ENCODE measurements at places on chromosomes 4 and X.

DNA sequence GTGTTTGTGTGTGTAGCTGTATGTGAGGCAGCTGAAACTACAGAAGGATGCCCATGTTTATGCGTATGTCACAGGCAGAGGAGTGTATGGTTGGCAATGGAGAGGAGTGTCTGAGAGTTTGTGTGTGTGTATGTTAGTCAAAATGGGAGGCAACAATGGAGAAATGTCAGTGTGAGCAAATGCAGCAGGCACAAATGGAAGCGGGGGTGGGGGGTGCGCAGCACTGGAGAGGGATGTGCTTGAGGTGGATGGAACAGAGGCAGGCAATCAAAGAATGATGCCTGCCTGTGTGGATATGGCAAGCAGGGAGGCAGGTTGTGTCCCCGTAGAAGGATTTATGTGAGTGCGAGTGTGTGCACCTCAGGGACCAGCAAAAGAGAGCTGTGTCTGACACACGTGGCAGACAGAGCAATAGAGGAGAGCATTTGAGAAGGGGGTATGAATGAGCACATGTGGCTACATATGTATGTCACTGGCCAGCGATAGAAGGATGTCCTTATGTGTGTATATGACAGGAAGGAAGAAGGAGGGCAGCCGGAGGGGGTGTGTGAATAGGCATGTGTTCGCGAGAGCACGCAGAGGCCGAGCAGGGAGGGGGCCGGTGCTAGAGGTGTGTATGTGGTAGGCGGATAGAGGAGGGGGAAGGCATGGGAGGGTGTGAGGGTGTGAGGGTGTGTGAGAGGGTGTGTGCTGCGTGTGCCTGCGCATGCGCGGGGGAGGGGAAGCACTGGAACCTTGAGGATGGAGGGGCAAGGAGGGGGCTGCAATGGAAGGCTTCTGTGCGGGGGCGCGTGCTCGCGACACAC is 1.1 kb downstream of the PJA1 start:
- peak; percentile 7 for DNase-seq

GRCh38 chr4:122537388-122538135 is 81.0 kb upstream of the IL2 start:
- DNase-seq: no peak

DNA sequence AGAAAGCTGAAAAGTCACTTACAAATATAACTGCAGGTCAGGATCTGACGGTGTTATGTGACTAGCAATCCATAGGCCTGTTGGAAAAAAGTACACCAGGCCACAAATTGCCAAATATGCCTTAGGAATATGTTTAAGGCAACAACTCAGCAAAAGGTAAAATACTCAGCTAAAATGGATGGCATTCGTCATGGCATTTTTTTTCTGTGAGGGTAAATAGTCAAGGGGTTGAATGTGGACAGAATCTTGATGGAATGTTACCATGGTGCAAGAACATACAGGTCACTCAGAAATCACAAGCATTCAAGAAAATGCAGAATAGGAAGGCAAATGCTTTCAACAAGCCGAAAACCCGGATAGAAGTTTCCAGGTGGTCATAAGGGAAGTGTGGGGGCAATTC is 121.7 kb upstream of the MBNL3 start:
- DNase-seq: no peak

DNA sequence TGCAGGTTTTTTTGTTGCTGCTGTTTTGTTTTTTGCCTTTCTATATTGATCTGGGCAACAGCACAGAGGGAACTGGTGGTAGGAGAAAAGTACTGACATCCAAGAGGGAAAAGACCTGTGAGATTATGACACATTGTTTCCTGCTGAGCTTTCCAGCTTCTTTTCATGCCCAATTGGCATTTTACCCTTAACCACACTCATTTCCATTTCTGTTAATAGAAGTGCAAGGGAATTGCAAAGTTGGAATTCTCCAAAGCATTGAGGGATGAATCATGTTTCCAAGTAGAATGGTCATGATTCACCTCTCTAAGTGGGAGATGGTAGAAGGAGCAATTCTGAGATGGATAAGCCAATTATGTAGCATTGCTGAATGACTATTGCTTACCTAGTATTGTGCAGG is 161.5 kb downstream of the PPARGC1A start:
- DNase-seq: no peak

DNA sequence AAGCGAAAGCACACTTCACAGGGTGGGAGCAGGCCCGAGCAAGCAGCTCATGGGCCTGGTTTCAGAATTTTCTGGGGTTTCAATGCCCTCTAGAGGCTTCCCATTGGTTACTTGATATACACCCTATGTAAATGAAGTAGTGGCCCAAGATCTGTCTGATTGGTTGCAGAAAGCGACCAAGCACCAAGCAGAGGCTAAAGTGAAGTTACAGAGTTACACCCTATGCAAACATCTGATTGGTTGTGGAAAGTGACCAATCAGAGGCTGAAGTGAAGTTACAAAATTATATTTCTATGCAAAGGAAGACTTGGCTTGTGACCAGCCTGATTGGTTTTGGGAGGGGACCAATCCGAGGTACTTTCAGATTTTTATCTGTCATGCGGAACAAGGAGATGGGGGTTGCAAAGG is 8.2 kb downstream of the FHIP1A start:
- no peak for DNase-seq

- DNase-seq: peak; percentile 23
These were observed 595 bp downstream of the MBNL3 start for GRCh38 chrX:132488180-132488705.

GRCh38 chr4:17957688-17958087 is 63.9 kb downstream of the LCORL start:
- DNase-seq: no peak

DNA sequence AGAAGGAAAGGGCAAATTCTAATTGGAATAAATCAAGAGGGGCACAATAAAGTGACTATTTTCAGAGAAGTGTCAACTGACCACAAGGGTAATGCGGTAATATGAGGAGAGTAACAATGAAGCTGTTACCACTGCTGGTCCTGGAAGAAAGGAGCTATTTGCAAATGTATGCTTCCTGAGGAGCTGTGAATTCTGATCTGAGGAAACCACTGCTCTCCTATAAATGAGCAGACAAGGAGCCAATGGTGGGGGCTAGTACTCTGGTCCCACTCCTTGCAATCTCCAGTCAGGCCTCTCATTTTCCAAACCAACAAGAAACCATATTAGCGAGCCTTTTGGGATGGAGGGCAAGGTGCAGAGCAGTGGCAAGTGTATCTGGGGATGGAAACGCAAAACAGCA is 770.2 kb downstream of the FSTL5 start:
- DNase-seq: no peak

DNA sequence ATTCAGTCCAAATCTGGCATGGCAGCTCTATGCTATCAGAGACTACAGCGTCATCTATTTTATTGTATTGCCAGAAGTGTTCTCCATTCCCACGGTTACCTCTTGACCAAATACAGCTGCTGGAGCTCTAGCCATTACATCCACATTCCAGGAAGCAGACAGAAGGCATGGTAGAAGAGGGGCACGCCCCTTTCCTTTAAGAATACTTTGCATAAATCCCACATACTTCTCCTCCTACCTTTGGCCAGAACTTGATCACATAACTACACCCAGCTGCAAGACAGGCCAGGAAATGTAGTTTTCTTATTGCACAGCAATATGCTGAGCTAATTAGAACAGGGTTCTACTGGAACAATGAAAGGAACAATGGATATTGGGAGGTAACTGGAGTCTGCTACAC is 14.9 kb downstream of the SLC9A7 start:
- no peak for DNase-seq

- no peak for DNase-seq
These were observed 42.5 kb downstream of the LAMP2 start for GRCh38 chrX:120426599-120426998.

GRCh38 chrX:69024161-69024736 is 141.0 kb downstream of the PJA1 start:
- DNase-seq: no peak

GRCh38 chr4:94508806-94509205 is 57.1 kb downstream of the PDLIM5 start:
- no peak for DNase-seq

- no peak for DNase-seq
These were observed 100.4 kb downstream of the QRFPR start for GRCh38 chr4:121280425-121280824.

DNA sequence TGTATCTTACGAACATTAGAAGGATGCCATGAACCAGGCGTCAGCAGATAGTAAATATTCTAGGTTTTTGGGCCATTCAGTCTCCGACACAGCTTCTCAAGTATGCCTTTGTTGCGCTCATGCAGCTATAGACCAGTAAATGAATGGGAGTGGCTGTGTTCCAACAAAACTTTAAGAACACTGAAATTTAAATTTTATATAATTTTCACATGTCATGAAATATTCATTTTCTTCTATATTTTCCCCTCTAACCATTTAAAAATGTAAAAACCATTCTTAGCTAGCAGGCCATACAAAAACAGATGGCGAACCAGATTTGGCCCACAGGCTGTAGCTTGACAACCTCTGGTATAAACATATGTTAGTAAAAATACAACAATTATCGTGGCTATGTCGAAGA is 151.8 kb upstream of the KIT start:
- no peak for DNase-seq

DNA sequence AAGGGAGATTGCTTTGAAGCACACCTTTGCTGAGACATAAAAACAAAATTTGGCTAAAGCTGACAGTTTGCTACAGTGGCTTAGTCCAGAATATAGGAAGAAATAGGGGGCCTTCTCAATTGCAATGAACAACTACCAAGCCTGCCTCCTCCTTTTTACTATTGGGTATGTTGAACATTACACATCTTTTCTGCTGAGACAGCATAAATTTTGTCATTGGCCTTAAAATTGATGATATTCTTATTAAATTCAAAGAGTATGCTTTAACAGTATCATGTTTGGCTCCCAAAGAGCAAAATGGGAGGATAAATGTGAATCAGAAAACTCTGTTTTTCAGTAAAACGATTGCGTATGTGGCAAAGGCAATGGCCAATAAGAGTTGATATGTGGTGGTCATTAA is 721.9 kb upstream of the IGFBP7 start:
- no peak for DNase-seq

DNA sequence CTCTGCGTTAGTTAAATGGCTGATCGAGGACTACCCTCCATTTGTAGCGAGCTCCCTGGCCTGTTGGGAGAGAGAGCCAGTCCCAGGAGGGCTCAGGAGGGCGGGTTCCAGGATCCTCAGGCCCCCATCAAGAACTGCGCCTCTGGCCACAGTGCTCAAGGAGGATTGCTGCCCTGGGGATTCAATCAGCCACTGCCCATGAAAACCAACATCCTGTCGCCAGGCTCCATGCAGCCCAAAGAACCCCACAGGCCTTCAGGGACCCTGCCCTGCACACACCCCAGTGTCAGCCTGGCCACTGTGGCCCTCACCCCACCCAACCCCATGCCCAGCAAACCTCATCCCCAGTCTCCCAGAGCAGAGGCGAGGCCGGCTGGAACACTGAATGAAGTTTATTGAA is 4.3 kb downstream of the PNMA6F start:
- no peak for DNase-seq

DNA sequence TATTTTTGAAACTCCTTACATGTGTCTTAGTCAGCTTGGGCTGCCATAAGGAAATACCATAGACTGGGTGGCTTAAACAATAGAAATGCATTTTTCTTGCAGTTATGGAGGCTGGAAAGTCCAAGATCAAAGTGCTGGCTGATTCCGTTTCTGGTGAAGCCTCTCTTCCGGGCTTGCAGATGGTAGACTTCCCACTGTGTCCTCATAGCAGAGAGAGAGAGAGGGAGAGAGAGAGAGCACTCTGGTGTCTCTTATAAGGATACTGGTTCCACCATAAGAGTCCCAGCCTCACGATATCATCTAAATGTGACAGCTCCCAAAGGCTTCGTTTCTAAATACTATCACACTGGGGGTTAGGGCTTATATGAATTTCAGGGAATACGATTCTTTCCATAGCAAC is 39.7 kb downstream of the ENPEP start:
- DNase-seq: peak; percentile 12

DNA sequence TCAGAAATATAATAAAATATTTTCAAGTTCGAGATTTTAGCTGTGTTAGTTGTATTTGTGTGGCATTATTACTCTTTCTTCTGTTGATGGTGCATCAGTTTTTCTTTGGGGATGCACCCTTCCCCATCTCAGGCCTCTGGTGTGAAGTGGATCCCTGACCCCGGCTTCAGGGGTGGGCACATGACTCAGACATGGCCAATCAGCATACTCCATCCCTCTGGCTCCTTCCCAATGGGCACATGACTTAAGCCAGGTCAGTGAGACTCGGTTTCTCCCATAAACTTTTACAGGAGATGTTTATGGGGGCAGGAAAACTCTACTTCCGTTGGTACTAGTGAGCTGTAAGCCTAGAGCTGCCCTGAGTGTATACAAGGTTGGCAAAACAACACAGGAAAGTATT is 3.0 kb upstream of the KIT start:
- no peak for DNase-seq

GRCh38 chr4:76709772-76710090 is 188.2 kb downstream of the SOWAHB start:
- DNase-seq: no peak

DNA sequence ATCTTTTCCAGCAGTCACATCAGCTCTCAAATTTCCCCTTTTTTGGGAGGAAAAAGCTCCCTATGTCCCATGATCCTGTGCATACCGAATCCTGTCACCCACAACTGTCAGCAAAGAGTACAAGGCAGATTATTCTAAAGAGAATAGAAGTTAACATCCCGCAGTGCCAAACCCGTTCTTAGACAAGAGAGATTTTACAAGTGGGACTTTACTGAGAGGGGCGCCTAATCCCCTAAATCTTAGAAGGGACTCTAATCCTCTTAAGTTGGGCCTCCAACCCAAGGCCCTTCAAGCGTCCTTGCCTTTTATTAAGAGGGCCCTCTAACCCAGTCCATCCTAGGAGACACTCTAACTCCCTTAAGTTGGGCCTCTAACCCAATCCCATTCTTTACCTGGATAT is 193.9 kb downstream of the CPXCR1 start:
- no peak for DNase-seq

- DNase-seq: no peak
These were observed 192.7 kb downstream of the RBMX2 start for GRCh38 chrX:130594453-130594916.

GRCh38 chrX:153984351-153985178 is 12.0 kb downstream of the TMEM187 start:
- no peak for DNase-seq

- no peak for DNase-seq
These were observed 20.6 kb downstream of the LYAR start for GRCh38 chr4:4269331-4269731.

GRCh38 chrX:108091878-108092291 is 307 bp downstream of the ATG4A start:
- peak; percentile 23 for DNase-seq

GRCh38 chr4:114986133-114986532 is 127.3 kb downstream of the NDST4 start:
- DNase-seq: no peak

GRCh38 chr4:44740201-44740600 is 13.8 kb upstream of the GNPDA2 start:
- DNase-seq: no peak

DNA sequence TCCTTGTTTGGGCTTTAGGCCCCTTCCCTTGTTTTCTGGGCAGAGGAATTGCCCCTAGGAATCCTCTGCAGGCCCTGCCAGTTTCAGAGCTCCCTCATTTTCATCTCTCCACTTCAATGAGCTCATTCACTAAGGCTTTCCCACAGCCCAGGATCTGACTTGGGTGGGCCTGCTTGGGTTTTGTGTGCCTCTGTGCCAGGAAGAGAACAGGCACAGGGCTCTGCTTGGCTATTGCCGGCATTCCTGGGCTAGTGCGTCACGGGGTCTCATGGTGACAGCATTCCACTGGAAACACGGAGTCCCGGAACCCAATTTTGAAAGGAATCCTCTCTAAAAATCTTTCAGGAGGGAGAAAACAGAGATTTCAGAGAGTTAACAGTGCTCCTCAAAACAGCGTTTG is 150.5 kb downstream of the VCX3A start:
- DNase-seq: no peak

GRCh38 chr4:147361726-147362125 is 119.2 kb upstream of the EDNRA start:
- no peak for DNase-seq

Measured in SHP77 (cell line).